ENCODE measurements at places on chromosomes 7 and 10. TPM values are rescaled to one million over a fixed set of nuclear protein-coding genes. Genes with fewer than 3 reads are reported as not detected.

Gene HOXA10
- total RNA-seq = 0.26 TPM

Gene FAM241B
- total RNA-seq = 10.9 TPM

Gene PALD1
- 1.3 TPM for total RNA-seq

Gene LRIT1
- not detected for total RNA-seq

Gene RAMP3
- total RNA-seq = not detected

Gene MNX1
- 0.17 TPM for total RNA-seq

Gene CUZD1
- 1.5 TPM for total RNA-seq

Gene MMRN2
- total RNA-seq = 0.05 TPM

Gene FAM25A
- total RNA-seq = not detected

Gene CHN2
- total RNA-seq = 1.2 TPM

Gene NKX2-3
- total RNA-seq = not detected

Gene CCM2
- total RNA-seq = 109 TPM

Gene RASA4B
- 20.0 TPM for total RNA-seq

Gene EGR2
- total RNA-seq = 76.7 TPM

Gene VAX1
- total RNA-seq = not detected
